ENCODE measurements at places on chromosomes 11 and 22. TPM values are rescaled to one million over a fixed set of nuclear protein-coding genes. Genes with fewer than 3 reads are reported as not detected.

Gene OR52B2
- total RNA-seq = not detected

Gene OR51T1
- total RNA-seq = not detected

Gene BTBD18
- not detected for total RNA-seq

Gene GRM5
- total RNA-seq = 0.33 TPM

DNA sequence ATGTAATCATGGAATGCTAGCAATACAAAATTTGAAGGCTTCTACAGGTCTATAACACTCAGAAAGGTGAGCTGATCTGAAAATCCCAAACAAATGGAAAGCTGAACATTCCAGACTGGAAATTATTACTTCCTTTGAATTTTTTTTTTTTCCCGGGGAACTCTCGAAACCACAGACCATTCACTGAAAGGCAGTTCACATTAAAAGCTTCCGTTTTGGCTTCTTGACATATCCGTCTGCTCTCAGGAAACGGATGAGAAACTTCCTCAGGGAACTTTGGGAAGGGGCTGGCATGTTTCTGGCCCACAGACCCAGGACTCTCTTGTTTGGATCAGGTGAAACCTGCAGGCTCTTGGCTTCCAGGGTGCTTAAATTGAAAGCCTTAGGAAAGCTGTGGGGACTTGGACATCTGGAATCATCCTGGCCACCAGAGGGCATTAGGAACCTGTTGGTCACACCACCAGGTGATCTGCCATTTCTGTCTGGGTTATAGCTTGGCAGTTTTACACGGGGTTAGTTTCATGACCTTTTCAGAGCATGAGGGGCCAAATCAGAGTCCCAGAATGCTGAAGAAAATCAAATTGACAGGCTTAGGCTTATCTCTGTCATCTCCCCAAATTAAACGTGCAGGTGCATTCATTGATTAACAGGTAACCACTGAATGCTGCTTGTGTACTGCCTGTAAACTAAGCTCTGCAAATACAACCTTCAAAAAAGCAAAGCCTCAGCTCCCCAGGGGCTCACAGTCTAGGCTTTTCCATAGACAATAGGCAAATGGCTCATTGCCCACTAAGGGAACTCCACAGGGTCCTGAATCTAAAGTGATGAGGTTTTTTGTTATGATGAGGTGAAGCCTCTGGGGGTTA lies 22.7 kb upstream of the GRAMD1B start:
- no peaks in the 10 kb centered on the region for H3K27me3 ChIP-seq
- H3K4me1 ChIP-seq = peaks cover 26% of the 10 kb centered on the region
- DNase-seq = peak; percentile 86

Gene SPON1
- total RNA-seq = 116 TPM

Gene FOSL1
- total RNA-seq = 2.9 TPM

- H3K4me3 ChIP-seq = no peak overlapping the region
- no peaks in the 10 kb centered on the region for H3K4me1 ChIP-seq
- no peak for DNase-seq
- no peaks in the 10 kb centered on the region for H3K27me3 ChIP-seq
These were observed 123.4 kb downstream of the SLC17A6 start for GRCh38 chr11:22461626-22462025.
